ENCODE measurements at places on chromosomes 7 and 10. TPM values are rescaled to one million over a fixed set of nuclear protein-coding genes. Genes with fewer than 3 reads are reported as not detected.
A peak's percentile ranks its signal among the peaks of the same experiment; 100 is the strongest.

DNA sequence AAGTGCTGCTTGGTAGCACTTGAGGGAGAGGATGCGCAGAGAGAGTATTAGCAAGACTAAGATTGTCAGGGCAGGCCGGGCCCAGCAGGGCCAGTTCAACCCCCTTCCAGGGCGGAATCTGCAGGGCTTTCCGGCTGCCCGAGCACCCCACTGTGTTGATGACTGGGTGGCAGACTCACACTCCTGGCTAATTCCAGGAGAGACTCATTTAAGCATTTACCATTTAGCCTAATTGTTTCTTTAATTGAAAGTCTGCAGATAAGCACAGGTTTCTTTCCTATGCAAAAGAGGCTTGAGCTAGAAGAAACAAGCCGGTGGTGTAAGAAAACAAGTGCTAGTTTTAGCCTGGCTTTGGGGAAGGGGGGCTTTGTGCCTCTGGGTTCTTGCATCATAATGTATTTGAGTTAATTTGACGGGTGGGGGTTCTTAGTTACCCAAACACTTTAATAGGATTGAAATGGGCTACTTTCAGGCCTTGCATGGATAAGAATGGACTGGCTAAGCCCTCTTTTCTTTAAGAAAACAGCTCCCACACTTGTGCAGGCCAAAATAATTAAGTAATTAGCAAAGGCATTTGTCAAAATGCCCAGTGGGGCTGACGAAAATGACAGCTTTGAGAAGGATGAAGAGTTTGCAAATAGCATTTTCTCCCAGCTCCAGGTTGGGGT, 201.3 kb downstream of the MYOF start:
- peak; percentile 81 for DNase-seq

DOCK4 gene
- 9.6 TPM for total RNA-seq

ZCWPW1 gene
- total RNA-seq, result 1.4 TPM

RTKN2 gene
- 65.9 TPM for total RNA-seq

- no peak for DNase-seq
Measured at GRCh38 chr10:119426699-119427098, 115.8 kb downstream of the RGS10 start.

- peak; percentile 56 for DNase-seq
Measured at GRCh38 chr7:116236020-116236630, 25.8 kb downstream of the TES start.

DNA sequence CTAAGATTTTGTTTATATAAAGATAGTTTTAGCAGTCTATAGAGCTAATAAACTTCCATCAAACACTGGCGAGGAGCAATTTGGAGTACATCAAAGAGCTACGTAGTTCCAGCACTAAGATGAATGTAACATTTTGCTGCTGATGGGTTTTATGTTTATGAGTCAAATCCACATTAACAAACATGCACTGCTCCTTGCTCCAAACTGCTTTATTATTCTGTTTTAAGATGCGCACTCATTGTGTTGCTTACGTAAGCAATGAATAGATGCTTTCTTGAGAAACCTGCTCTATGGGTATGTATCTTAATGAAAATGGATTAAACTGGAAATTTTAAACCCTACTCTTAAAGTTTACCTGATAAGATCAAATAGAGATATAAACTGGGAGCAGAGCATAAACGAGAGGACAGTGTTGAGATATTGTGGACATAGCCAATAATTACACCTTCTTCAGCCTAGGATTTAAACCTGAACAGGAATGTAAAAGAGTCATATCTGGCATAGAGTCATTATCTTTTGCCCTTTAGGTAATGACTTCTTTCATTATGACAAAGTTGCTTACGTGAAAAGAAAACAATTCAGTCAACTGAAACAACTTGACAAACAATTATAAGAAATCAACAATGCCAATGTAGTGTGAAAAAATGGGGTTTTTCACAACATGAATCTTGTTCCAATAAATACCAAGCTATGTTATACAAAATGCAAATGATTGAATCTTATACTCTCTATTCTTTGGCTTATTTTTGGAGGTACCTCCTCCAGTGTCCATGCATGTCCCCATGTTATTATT, 153.5 kb upstream of the MTPN start:
- DNase-seq, result no peak

NKX2-3 gene
- not detected for total RNA-seq

DNA sequence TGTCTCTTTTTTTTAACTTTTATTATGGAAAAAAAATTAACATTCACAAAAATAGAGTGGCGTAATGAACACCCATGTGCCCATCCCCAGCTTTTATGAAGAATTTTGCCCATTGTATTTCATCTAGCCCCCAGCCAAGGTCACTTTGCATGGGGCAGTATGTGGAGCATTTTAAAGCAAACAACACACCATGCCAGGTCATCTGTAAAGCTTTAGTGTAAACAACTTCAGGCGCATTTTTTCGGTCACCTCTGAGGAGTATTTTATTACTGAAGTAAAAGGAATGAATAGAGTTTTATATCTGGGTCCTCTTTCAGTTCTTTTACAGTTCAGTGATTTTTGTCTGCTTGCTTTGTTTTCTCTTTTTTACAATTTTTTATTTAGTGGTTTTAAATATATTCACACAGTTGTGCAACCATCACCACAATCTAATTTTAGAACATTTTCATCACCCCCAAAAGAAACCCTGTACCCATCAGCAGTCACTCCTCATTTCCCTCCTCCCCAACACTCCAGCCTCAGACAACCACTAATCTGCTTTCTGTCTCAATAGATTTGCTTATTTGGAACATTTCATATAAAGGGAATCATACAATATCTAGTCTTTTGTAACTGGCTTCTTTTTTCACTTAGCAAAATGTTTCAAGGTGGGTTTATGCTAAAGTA, 87.9 kb downstream of the SLC37A3 start:
- no peak for DNase-seq

TMEM26 gene
- total RNA-seq, result not detected

DNA sequence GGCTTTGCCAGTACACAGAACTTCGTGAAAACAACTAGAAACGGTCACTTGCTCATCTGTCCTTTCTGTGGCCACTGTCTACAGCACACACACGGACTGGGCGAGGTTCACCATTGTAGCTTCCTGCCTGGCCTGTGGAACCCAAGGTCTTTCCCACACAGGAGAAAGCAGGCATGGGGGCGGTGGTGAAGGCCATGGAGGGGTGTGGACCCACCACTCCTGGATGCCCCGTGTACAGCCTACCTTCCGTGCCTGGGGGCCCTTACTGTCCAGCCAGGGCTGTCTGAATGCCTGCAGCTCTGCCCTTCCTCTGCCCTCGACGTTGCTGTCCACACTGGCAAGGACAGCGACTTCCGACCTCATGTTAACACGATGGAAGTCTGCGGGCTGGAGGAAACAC, 108.8 kb downstream of the PRPF18 start:
- DNase-seq, result no peak

GTF2IRD1 gene
- 25.6 TPM for total RNA-seq

GRCh38 chr7:136174477-136175125, 197.4 kb upstream of the MTPN start:
- DNase-seq, result no peak

SFRP5 gene
- not detected for total RNA-seq

GRCh38 chr10:15879058-15879457, 18.8 kb upstream of the MINDY3 start:
- peak; percentile 27 for DNase-seq

- no peak for DNase-seq
Measured at GRCh38 chr7:23356726-23357125, 57.6 kb downstream of the MALSU1 start.

DNA sequence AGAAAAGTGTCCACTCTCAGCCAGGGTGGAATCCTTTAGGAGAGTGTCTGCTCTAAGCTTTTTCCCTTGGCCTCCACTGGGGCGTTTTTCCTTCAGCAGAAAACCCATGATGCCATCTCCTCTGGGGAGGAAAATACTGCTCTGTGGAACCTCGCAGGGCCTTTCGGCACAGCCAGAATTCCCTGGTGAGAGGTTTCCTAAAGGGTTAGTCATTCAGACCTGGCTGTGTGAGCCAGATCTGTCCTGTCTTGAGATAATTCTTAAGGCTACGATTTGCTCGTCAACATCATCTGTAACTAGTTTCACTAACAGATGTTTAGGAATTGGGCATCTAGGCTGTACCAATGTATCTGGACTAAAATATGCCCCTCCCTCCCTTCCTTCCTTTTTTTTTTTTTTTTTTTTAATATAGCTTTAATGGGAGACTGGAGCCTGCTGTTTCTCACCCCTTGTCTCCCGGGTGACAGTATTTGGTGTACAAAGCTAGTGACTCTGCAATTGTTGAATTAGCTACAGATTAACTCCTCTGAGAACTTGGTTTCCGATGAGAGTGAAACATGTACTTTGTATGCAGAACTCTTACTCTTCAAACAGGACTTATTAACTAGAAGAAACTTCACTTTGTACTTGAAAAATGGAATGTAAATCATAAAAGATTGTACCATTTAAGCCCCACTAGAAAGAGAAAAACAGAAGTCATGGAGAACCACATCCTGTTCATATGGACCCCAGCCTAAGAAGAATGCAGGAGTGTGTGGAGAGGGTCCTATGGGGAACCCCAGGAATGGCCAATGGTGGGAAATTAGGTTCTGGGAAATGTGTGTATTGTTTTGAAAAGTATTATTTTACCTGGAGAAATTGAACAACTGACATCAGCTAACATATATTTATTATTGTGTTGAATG, 230.9 kb downstream of the CAMK1D start:
- DNase-seq, result no peak

DNA sequence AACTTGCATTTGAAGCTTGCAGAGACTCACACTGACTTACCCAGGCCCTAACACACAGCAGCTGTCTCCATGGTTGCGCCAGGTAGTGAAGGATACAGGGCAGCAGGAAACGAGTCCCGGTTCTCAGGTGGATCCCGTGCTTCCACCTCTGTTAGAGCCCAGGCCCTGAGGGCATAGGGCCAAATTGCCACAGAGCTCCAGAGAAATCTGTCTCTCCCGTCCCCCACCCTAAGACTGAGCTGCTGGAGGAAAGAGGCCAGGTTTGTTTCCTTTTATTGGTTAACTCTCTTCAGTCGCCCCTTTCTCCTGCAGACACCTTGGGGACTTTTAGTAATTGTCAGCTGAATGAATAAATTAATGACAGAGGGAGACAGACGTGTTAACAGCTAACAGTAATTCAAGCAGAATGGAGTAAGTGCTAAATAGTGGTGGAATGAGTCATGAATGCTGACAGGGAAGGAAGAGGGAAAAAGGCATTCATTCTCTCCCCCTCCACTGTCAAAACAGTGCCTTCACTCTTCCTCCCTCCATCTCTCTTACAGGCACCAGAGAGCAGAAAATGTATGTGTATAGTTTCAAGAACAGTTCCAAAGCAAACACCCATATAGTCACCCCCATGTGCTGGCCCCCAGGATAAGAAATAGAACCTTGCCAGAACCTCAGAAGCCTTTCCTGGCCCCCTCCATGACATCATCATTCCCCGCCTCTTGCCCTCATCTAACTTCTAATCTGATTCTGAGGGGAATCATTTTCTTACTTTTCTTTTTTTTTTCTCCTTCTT, 16.8 kb upstream of the DLG5 start:
- no peak for DNase-seq

DNA sequence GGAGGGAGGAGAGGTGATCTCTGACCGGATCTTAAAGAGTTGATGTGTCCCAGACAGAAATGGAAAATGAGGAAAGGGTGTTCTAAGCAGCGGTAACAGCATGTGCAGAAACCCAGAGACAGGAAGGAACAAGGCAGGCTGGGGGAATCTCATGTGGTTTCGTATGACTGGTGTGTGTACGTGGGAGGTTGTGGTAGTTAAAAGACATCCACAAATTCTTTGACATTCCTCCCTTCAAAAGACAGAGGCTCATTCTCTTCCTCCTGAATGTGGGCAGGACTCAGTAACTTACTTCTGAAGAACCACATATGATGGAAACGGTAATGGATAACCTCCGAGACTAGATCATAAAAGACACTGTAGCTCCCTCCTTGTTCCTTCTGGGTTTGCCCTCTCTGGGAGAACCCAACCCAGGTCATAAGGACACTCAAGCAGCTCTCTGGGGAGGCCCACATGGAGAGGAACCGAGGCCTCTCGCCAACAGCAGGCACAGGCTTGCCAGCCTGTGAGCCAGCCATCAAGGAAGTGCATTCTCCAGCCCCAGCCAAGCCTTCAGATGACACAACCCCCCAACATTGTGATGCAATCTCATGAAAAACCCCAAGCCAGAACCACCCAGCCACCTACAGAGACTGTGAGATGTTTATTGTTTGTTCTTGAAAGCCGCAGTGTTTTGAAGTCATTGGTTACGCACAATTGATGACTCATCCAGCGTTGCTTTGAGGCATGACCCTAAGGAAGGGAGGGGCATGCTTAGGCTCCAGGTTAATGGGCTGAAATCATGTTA, 116.0 kb downstream of the SLIT1 start:
- no peak for DNase-seq

ADAM22 gene
- total RNA-seq, result 10.7 TPM

- DNase-seq, result no peak
Measured at GRCh38 chr10:49666054-49666615, 13.3 kb upstream of the C10orf53 start.

- no peak for DNase-seq
Measured at GRCh38 chr10:118769898-118770600, 15.3 kb upstream of the CACUL1 start.

DNA sequence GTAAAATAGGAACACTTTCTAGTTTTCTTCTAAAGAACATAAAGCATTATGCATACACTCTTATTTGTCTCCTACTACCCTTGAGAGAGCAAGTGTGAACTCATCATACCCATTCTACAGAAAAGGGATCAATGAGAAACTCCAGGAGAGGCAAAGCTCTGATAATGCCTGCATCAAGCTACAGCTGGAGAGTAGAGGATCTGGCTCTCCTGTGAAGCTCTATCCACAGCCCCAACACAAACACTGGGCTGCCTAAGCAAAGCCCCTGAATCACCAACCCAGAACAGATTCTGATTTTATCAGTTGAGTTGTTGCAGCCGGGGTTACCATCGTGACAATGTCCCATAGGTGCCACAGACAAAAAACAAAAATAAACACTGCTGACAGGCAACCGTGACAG, 74.9 kb downstream of the NUDCD3 start:
- no peak for DNase-seq

SHTN1 gene
- total RNA-seq, result 17.3 TPM

DNA sequence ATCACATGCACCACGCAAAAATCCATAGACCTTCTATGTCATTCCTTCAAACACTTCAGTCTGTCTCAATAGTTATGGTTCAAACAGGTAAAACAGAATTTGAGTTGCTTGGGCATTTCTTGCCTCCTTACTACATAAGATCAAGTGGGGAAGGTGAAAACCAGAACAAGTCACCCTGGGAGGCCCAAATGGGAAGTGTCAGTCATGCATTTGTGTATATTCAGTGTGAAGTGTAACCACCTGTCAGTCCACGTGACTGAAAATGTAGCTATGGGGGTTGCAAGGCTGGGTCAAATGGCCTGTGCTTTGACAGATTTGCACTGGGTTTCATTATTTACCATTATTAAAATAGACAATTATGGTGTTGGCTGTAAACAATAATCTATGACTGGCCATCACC, 176.6 kb upstream of the VIPR2 start:
- DNase-seq, result no peak

- DNase-seq, result no peak
Measured at GRCh38 chr7:77315182-77315591, 101.0 kb downstream of the GSAP start.

OGDHL gene
- 0.56 TPM for total RNA-seq
